ENCODE measurements at places on chromosomes 16 and 17. TPM values are rescaled to one million over a fixed set of nuclear protein-coding genes. Genes with fewer than 3 reads are reported as not detected.

DNA sequence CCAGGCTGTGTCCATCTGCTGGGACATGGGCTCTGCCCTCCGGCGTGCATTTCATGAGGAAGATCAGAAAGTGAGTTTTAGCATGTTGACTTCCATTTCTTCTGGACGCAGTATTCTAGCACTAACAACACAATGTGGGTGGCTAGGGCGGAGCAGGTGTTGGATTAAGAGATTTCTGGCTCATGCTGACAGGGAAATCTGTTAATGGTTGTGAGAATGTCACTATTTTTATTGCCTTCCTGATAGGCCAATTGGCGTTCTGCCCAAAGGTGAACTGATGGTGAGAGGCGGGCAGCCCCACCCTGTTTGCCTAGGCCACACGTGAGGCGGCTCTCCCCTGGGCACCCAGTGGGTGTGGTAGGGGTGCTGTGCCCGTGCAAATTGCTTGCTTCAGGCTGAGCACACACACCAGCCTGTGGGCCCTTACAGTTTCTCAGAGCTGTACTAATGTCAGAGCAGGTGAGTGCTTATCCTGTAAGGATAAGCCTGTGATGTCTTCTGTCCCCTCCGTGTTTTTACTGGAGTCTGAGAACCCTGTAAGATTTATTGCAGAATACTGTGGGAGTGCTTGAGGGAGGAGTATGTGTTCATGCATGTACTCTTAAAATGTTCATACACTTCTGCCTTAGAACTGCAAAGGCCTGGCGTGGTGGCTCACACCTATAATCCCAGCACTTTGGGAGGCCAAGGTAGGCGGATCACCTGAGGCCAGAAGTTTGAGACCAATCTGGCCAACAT, 30.9 kb downstream of the PGS1 start:
- no peak for DNase-seq

DNA sequence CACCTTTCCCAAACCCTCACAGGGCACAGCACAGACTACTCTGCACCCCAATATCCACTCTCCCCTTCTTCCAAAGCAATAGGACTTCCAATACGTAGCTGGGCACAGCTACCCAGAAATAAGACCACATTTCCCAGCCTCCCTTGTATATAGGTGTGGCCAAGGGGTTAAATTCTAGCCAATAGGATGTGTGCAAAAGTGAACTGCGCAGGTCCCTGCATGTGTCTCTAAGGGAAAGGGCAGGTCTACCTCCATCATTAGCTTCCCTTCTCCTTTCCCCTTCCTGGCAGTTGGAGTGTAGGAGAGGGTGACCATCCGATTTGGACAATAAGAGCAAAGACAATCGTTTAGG, 25.5 kb upstream of the SNN start:
- no peak for DNase-seq

- DNase-seq, result no peak
These were observed 1.2 kb downstream of the TMEM238L start for GRCh38 chr17:10802496-10803284.

DNA sequence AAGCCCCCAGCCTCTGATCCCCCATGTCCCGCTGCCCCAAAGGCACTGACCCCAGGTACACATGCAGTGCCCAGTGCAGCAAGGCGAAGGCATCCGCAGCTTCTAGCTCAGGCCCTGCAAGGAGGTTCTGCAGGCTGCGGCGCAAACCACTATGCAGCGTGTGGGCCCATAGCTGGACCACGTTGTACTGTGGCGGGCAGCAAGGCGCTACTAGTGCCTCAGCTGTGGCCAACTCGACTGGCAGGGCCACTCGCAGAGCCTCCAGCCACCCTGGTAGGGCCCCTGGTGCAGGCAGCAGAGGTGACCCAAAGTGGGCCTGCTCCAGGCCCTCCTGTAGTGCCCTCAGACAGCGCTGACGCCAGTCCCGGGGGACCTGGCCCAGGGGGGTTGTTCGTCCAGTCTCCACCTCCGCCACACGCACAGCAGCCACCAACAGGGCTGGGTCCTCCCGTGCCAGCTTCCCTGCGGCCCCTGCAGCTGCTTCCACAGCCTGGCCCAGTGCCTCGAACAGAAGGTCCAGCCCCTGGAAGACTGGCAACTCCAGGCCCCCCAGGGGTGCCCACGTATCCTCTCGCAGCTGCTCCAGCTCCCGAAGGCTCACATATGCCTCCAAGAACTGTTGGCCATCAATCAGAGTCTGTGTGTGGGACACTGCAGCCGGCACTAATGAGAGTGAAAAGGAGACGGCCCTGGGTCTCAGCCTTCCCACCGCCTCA, 2.6 kb downstream of the EXOC3L1 start:
- DNase-seq, result no peak

DNA sequence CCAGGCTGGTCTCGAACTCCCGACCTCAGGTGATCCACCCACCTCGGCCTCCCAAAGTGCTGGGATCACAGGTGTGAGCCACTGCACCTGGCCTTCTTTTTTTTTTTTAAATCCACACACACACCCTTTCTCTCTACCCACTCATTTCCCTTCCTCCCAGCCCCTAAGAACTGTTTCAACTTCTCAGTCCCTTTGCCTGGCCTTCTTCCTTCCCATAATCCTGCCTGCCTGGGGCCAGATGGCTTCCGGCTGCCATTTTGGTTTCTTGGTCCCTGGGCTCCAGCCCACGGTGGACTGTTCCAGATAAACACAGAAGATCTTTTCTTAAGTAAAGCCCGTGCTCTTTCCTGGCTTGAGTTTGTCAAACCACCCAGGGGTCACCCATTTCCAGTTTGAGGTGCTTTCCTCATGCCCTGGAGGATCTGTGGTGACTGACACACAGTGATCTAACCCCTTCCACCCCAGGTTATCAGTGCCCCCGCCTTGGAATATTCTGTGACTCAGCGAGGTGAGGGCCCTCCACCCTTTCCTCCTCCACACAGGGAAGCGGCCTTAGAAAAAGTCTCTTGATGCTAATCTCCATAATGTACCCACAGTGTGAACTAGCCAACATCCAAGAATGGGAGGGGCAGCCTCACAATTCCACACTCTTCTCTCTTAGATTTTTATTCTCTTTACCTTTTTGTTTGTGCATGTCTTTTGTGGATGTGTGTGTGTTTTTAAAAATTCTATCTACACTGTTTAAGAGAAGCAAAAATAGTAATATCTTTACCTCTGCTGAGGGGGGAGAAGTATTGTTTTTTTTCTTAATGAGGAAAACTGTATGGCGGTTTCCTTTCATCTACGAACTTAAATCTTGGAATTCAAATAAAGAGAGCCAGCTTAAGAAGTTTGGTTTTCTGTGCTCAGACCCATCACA, 60.0 kb downstream of the CRISPLD2 start:
- DNase-seq, result no peak

SPHK1 gene
- total RNA-seq, result 21.1 TPM

- DNase-seq, result no peak
These were observed 14.8 kb downstream of the HDAC5 start for GRCh38 chr17:44108440-44109311.

CES3 gene
- 2.4 TPM for total RNA-seq

- no peak for DNase-seq
These were observed 24.1 kb downstream of the CLEC16A start for GRCh38 chr16:10968498-10968897.

- no peak for DNase-seq
These were observed 60.9 kb upstream of the CACNG3 start for GRCh38 chr16:24195221-24195620.

DNA sequence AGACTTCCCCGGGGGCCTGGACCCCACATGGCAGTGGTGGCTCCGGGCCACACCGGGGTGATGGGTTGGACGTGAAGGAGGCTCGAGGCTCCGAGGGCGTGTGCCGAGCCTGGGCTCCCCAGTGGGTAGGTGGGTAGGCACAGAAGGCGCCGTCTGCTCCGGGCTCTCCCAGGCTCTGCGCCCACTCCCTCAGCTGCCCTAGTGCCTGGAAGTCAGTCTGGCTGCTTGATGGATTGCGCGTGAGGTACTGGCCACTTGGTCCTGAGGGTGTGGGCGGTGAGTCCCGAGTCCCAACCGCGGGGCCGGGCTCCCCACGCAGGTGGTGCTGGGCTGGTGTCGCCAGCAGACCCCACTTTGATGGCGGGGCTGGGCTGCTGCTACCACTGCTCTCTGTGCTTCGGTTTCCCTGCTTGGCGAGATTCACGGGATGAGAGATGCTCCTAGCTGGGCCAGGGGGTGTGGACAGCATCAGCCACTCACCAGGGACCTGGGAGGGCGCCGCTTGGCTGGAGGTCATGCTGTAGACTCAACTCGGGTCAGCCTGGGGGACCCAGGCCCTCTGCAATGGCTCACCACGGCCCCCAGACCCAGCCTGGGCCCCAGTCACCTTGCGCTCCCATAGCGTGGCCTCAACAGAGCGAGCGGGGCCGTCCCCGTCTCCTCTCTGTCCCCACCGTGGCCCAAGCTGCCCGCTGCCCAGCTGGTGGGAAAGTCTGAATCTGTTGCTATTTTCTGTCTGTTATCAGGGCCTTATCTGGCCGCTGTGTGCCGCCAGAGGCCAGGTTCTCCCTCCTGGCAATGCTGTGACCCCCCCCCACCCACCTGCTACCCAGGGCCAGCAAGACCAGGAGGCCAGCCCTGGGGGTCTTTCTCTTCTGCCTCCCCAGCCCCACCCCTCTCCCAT, 26.1 kb downstream of the ZFPM1 start:
- DNase-seq, result no peak

Measured in neural crest cell (in vitro differentiated cells).